ENCODE measurements at places on chromosomes 11 and 22.

DNA sequence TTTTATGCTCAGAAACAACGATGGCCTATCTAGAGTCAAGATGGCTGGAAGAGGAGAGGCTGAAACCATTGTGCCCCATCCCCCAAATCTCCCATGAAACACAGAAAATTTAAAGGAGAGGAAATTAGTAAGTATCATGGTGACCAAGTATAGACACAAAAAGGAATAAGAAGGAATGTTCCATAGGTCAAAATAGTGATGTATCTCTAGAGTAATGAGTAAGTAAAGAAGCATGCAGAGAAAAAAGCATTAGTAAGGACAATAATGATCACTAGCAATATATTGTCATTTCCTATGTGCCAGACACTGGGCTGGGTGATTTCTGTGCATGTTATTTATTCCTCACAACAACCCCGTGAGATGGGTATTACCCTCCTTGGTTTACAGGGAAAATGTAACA lies 2.6 kb upstream of the SLC22A24 start:
- DNase-seq = no peak

GRCh38 chr22:23536821-23537345 lies 43.2 kb downstream of the IGLL1 start:
- DNase-seq = no peak

DNA sequence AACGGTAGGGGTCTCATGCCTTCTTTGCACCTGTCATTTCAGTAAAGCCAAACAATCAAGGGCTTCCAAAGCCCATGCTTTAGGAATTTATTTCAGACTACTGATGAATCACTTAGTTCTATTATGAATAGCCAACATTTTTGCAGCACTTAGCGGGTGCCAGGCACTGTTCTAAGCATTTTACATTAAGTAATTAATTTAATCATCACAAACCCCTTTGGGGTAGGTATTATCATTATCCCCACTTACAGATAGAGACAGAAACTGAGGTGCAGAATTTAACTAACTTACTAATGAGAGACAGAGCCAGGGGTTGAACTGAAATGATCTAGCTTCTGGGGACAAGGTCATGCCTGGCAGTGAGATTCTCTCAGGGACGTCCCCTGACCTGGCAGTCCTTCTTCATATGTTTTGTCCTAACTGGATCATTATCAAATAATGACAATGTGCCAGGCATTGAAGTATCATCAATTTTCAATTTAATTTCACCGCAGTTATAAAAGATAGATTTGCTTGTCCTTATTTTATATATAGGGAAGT lies 31.7 kb upstream of the NAV2 start:
- no peak for DNase-seq

GRCh38 chr11:111523343-111523742 lies 8.8 kb downstream of the HOATZ start:
- no peak for DNase-seq

GRCh38 chr11:94941131-94941530 lies 32.2 kb downstream of the CWC15 start:
- DNase-seq = no peak

DNA sequence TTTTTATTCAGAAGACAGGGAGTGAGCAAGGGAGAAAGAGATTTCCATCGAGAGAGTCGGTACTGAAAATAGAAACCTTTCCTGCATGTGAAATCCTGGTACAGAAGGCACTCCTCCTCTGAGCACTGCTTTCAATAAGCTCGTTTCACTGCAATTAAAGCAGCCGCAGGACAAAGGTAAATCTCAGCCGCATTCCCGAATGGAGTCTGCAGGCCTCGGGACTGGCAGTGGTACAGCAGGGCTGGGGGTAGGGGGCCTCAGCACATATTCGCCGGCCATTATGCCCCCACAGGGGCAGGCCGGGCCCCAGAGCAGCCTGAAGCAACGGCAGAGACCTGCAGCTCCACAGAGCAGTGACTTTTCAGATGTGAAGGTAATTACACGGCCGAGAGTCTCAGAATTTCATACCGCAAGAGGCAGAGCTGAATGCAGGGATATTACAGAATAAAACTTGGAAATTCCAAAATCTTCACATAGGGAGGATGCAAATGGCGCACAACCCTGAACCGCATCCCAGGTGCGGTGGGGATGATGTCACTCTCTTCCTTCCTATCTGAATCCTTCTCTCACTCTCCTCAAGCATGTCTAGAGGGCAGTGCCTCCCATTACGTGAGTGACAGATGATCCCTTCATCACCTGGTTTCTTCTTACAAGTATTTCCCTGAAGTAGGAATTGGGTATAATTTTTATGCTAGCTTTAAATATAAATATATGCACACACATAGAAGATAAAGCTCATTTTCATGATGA lies 622.1 kb downstream of the OPCML start:
- no peak for DNase-seq

GRCh38 chr11:1990872-1991578 lies 6.6 kb downstream of the H19 start:
- no peak for DNase-seq

DNA sequence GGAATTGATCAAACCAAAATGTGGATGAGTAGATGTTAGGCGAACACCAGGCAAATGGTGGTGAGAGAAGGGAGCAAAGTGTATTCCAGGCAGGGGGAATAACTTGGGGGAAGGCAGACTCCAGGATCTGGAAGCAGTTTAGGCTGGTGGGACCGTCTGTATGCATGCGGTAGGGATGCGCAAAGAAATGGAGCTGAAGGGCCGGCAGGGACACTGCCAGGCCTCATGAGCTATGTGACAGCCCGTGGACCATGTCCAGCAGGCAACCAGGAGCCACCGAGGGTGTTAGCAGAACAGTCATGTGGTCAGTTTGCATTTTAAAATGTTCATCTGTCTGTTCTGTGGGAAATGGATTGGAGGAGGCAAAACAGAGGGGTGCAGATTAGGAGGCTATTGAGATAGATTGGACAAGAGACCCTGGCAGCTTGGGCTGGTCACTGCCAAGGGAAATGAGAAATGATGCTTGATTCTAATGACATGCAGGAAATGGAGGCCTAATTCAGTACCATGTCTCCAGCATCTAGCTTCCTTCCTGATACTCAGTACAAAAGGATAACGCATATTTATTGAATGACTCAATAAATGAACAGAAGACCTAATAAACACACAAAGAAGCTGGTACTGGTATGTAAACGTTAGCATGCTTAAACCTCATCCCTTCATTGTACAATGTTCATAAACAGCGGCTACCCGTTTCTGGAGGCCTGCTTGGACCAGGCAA lies 412.4 kb downstream of the BUD13 start:
- no peak for DNase-seq

- DNase-seq = no peak
Observed at GRCh38 chr22:25126510-25126909, 73.1 kb upstream of the CRYBB3 start.

- DNase-seq = no peak
Observed at GRCh38 chr22:49522582-49523373, 304.9 kb downstream of the BRD1 start.

DNA sequence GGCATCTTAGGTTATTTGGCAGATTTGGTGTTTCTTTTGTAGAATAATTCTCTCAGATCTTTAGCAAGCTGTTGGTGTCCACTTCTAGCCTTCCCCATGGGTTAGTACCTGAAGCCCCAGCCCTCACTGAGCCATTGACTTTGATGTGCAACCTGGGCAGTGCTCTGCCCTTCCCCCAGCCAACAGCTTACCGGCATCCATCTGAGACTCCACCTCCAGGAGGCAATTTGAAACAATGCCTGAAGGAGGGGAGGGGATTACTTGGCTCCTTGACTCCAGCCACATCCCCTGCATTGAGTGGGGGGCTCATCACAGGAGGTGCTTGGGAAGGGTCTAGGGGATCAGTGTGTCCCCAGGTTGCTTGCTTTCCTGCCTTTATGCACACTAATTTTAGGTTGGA lies 114.8 kb downstream of the TRIM29 start:
- no peak for DNase-seq

GRCh38 chr11:120904116-120904515 lies 119.8 kb upstream of the TBCEL start:
- DNase-seq = no peak

- no peak for DNase-seq
Observed at GRCh38 chr11:46920755-46921154, 2.4 kb upstream of the LRP4 start.

GRCh38 chr11:67468456-67468758 lies 644 bp downstream of the TMEM134 start:
- DNase-seq = no peak

DNA sequence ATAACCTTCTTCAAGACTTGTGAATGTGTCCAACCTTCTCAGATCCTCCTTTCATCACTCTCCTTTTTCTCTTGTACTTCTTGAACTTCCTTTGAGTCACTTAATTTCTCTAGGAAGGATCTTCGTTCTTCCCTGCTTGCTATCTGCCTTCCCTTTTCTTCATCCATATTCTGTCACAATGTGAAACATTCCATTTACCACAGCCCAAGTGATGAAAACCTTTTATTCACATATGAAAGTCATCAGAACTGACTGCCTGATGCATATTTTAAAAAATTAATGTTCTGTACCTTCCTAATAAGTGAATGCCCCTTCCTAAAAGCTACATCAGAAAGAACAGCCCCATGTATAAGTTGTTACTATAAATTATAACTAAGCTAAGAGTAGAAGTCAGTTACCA lies 520.4 kb upstream of the LUZP2 start:
- no peak for DNase-seq

- DNase-seq = no peak
Observed at GRCh38 chr11:32433914-32434355, 1.4 kb downstream of the WT1 start.

DNA sequence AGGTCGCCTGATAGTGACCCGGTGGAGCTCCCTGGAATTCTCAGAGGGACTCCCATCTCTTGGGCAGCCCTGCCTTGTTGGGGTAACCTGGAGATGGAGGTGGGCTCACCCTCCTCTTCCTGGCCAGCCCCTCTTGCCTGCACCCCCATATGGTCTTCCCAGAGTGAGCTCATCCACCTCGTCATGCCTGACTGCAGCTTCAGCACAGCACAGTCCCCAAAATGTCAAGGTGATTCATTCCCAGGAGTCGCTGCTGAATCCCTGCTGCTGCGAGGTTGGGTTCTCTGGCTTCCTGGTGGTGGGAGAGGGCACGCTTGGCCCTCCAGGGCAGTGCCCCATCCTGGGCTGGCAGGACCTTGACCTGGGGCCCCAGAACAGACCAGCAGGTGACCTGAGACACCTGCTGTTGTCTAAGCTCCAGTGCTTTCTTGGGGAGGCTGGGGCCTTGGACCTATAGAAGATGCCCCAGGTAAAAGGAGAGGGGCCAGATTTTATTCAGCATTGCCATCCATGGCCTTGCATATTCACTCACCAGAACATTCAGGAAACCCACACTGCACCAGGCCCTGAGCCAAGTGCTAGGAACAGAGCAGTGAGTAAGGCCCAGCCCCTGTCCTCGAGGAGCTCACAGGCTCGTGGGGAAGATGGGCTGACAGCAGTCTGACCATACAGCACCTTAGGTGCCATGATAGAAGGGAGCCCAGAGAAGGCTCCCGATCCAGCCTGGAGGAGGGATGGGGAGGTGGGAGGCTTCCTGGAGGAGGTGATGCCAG lies 72.9 kb downstream of the CACNA1I start:
- no peak for DNase-seq

- DNase-seq = no peak
Observed at GRCh38 chr11:128719556-128719824, 25.6 kb downstream of the FLI1 start.

GRCh38 chr22:22418957-22419356 lies 89.6 kb downstream of the ZNF280B start:
- no peak for DNase-seq

DNA sequence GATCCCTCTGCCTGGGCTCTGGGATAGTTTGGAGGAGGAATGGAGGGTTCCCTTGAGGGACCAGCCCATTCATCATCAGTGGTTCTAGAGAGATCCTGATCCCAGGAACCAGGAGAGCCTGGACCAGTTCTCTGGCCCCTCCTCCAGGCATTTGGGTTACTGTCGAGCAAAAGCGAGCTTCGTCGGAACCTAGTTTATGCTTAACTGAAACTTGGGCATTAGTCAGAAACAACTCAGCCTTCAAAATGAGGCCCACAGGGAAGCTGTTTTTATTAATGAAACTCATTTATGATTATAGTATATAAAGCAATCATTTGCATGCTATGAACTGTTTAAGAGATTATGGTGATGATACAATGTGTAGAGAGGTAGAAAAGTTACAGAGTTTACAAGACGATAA lies 61.4 kb downstream of the LIF start:
- DNase-seq = no peak

- no peak for DNase-seq
Observed at GRCh38 chr22:42841444-42841843, 15.6 kb downstream of the ARFGAP3 start.

GRCh38 chr11:125494561-125494960 lies 1.5 kb downstream of the FEZ1 start:
- no peak for DNase-seq

DNA sequence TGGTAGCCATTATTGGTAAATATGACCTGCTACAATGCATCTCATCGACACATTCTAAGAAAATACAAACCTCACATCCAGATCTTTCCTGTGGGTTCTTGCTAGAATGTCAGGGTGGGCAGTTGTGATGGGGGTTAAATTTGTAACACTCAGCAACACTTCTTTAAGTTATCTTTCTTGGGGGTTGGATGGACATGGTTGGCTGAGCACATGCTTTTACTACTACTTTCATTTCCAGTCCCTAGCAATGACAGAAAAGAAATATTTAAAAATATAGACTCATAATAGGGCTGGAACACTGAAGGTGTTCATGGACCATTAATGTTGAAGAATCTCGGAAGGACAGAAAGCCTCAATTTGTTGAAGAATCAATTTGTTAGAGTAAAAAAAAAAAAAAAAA lies 57.6 kb downstream of the APOL3 start:
- no peak for DNase-seq

DNA sequence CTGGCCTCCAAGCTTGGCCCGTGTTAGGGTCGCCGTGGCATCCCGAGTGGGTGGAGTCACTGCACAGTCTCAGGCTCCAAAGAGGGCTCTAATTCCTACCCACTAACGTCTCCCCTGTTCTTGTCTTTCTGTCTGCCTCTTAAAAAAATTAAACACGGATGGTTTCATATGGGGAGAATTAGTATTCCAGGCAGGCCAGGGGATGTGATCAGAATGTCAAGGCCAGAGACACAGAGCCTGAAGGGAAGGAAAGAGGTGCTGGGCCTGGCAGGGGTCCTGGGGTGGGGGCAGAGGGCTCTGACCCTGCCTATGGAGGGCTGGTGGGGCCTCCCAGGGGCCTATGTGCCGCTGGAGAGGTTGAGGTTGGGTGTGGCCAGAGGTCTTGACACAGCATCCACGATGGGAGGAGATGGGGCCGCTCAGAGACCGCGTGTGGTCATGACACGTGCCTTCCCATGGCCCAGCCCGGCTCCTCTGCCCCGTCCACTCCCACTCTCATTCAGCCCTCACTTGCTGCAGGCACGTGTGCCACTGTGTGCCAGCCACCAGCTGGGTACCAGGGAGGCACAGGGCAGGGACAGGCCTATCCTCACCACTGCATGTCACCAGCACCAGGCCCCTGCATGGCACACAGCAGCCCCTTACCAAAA lies 56.5 kb downstream of the FLRT1 start:
- no peak for DNase-seq

DNA sequence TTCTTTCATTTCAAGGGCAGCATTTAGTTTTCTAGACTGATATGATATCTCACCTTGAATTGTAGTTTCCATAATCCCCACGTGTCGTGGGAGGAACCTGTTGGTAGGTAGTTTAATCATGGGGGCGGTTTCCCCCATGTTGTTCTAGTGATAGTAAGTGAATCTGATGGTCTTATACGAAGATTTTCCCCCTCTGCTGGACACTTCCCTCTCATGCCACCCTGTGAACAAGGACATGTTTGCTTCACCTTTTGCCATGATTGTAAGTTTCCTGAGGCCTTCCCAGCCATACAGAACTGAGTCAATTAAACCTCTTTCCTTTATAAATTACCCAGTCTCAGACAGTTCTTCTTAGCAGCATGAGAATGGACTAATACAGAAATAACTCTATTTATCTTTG lies 851.1 kb upstream of the FAT3 start:
- no peak for DNase-seq

Data from stimulated activated CD8-positive, alpha-beta memory T cell treated with anti-CD3 and anti-CD28 coated beads, Interleukin-7, amount 100 ng/mL, for 4 hours (primary cell).